ENCODE measurements at places on chromosomes 6 and 20.

GRCh38 chr6:74814440-74814839 lies 391.4 kb downstream of the COL12A1 start:
- no peak for DNase-seq

GRCh38 chr6:77326029-77326428 lies 137.3 kb downstream of the HTR1B start:
- DNase-seq: no peak

DNA sequence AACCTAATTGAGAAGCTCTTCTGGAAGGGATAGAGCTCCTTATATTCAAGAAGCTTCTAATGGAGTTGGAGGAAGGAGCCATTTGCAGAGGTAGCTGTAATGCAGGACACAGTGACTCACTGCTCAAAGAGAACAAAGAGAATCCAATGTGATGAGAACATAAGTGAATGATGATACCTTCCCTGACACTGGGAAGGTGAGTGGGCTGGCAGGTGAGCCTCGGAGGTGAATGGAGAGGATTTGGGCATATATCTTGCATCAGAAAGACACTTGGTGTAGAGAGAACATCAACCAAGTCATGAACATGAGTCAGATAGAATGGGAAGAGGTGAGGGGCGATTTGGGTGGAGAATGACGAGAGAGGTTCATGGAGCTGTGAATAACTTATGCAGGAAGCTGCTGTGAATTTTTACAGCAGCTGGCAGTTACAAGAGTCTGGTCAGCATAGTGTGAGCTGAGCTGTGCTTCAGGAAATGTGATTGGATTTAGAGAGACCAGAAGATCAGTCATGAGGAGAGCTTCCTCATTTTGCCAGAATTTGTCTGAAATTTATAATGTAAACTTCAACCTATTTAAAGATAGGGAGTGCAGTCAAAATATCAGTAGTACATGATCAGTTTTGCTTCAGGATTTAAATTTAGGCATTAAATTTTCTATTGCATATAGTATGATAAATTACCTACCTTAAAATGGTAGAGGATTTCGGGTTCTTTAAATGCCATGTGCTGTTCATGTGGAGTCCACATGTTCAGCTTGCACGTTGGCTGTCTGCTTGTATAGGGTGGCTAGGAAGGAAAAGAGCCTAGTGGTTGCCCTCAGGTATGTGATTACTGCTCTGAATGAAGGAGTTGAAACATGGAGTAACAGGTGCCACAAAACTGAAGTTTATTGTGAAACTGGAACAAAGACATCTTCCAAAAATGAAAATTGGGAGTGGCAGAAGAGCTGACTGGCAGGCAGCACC lies 59.2 kb upstream of the KIF25 start:
- no peak for DNase-seq

DNA sequence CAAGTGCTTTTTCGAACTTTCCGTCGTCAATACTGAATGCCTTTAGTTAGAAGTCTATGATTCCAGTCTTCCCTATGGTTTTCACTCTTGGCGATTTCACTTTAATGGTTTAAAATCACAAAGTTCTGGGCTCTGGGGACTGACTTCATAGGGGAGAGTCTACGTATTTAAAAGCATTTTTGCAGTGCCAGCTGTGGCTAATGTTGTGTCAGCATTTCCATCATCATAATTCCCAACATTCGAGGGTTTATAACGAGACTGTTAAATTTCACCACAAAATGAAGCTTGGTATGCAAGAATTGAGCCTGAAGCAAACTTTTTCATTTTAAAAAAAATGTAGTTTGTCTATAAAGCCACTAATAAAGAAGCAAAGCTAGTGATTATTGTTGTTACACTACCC lies 242.7 kb downstream of the SOX4 start:
- DNase-seq: no peak

GRCh38 chr6:13355999-13356785 lies 27.9 kb upstream of the TBC1D7 start:
- peak; percentile 84 for DNase-seq

GRCh38 chr6:35057449-35058357 lies 83.4 kb downstream of the TCP11 start:
- no peak for DNase-seq

GRCh38 chr6:148550569-148550968 lies 196.3 kb upstream of the UST start:
- DNase-seq: no peak

GRCh38 chr6:140966676-140967075 lies 1166.0 kb upstream of the GJE1 start:
- no peak for DNase-seq

DNA sequence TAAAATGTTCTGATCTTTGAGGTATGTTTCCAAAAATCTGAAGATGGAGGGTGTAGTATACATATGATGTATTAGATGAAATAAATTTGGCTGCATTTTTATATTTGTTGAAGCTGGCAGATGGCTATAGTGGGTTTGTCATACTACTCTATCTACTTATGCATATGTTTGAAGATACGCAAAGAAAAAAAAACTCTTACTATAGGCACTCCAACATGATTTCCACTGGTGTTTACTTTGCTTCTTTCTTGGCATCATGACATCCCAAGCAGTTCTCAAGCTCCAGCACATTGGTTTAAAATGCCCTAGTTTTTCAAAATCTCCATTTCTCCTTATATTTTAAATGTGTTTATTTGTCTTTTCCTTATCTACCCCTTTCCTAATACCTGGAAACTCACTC lies 711.8 kb downstream of the PHF3 start:
- DNase-seq: no peak
